Activated CD4-positive, alpha-beta T cell treated with anti-CD3 and anti-CD28 coated beads, Interleukin-2, amount 50 U/mL, for 48 hours (primary cell): ENCODE measurements at places on chromosomes 12 and 14.

DNA sequence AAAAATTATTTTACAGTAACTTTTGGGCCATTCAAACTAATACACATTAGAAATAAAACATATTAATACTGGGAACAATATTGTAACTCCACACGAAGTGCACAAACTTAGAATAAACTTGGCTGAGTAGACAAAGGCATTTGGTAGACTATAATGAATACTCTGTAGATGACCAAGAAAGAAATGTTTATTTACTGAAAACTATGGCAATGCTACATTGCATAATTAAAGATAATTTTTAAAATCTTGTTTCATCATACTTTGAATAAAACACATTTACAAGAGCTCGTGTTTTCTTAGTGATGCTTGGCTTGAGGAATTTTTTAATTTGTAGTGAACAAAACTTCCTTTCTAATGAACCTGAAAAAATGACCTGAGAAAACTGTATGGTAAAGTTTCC, 21.3 kb downstream of the RERG start:
- DNase-seq: no peak

DNA sequence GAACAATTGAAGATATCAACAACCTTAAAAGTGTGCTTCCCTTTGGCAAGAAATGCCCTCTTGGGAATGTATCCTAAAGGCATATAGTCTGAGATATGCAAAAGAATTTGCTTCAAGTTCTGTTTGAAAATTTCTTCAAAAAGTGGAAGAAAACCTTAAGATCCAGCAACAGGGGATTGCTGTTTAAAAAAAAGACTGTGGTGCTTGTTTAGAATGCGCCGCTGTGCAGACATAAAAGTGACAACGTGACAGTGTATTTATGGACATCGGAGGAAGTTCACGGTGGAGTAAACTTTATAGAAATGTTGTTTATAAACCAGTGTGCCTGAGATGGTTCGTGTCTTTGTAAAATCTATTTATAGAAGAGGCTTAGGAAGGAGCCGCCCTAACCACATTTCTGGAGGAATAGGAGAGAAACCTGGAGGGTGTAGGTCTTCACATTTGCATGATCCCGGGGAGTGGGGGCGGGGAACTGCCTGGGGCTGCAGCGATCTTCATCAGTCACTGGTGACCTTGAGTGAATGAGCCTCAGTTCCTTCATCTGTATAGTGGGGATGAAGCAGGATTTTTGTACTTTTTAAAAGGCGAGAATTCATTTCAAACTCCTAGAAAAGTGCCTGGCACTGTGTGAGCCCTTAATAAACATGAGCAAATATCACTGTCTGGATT, 27.5 kb downstream of the ADGRD1 start:
- no peak for DNase-seq

- no peak for DNase-seq
Observed at GRCh38 chr12:6084261-6084968, 40.1 kb downstream of the VWF start.

- DNase-seq: no peak
Observed at GRCh38 chr14:65095633-65096205, 6.6 kb downstream of the MAX start.

- no peak for DNase-seq
Observed at GRCh38 chr12:132155771-132156572, 11.7 kb downstream of the NOC4L start.

DNA sequence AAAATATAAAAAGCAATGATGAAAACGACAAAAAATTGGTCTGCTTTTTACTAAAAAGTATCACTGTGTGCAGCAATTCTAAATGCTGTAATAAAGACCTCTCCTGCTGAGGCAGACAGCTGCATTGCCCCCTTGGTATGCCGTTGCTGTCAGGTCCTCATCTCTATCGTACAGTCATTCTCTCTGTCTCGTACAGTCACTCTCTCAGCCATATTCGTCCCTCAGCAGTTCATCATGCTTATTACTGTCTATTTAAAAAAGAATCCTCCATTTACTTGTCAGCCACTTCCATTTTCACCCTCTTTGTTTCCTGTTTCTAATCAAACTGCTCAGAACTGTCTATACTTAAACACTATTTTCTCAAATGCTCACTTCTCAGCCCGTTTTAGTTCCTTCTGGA, 123.6 kb downstream of the DIP2B start:
- DNase-seq: no peak

- DNase-seq: no peak
Observed at GRCh38 chr12:131982041-131982440, 32.3 kb downstream of the EP400 start.
